ENCODE measurements at places on chromosomes 4 and X.

GRCh38 chrX:9316096-9316495, 148.8 kb upstream of the TBL1X start:
- DNase-seq, result no peak

DNA sequence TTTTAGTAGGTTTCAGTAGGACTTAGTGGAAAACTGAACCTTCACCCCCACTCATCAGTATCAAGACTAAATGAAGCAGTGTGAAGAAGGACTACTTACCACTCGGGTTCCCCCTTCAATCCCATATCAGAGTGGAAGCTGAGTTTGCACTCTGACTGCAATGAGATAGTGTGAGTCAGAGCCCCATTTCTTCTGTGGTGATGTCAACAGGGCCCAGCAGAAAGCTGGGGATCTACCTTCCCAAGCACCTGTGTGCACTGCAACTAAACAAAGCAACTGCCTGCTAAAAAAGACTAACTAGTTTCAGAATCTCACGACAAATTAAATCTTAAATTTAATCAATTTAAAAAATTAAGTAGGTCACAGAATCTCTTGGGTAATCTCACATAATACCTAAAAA, 1837.0 kb upstream of the PCDH7 start:
- no peak for DNase-seq

DNA sequence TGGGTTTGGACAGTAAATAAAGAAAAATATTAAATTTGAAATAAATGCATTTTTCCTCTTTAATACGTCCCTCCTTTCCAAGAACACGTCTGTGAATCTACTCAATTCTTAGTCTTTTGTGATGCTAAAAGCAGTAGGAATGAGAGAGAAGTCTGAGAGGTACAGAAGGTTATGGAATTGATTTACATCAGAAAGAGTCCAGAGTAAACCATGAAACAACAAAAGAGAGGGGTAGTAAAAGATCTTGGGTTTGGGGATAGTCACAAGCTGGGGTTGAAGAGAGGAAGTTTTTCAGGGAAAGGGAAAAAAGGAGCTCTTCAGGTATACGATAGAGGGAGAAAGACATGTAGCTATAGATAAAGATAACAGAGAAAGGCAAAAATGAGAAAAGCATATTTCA, 215.4 kb downstream of the RAB28 start:
- no peak for DNase-seq

GRCh38 chr4:187370918-187371317, 624.7 kb upstream of the ZFP42 start:
- no peak for DNase-seq

- no peak for DNase-seq
Observed at GRCh38 chr4:126306152-126306869, 991.6 kb downstream of the FAT4 start.

DNA sequence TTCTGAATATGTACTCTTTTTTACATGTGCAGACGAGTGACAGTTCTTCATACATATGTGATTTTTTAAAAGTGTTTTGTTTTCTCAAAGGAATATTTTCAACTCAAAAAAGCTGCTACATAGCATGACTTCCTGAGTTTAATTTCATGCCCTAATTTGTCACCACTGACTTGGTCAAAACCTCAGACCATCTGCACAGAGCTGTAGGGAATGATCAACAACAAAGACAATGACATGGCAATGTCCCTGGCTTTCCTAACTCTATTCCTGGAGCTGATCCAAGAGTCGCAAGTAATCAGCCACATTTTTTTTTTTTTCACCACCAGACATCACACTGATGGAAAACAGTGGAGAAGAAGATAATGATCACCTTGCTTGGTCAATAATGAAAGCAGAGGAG, 97.7 kb downstream of the TMA16 start:
- DNase-seq, result no peak

GRCh38 chr4:107034996-107035818, 906 bp downstream of the DKK2 start:
- DNase-seq, result peak; percentile 41

DNA sequence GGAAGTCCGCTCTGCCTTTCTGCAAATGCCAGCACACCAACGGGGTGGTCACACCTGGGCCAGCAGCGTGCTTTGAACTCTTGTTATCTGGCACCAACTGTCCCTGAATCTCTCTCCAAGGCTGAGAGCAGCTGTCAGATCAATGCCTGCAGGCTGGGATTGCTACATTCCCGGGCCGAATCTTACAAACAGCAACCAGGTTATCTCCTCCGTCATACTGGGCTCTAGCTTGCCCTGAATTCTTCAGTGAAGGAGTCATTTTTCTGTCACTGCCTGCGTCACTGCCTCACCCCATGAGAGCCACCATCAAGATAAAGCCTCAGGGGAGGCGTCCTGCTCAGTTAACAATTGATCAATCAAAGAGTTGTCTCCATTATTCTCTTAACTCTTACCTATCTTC, 329.4 kb upstream of the PPARGC1A start:
- DNase-seq, result no peak

- no peak for DNase-seq
Observed at GRCh38 chr4:25908491-25908901, 5.5 kb upstream of the SMIM20 start.

GRCh38 chr4:120837656-120838055, 84.9 kb downstream of the PRDM5 start:
- DNase-seq, result no peak

DNA sequence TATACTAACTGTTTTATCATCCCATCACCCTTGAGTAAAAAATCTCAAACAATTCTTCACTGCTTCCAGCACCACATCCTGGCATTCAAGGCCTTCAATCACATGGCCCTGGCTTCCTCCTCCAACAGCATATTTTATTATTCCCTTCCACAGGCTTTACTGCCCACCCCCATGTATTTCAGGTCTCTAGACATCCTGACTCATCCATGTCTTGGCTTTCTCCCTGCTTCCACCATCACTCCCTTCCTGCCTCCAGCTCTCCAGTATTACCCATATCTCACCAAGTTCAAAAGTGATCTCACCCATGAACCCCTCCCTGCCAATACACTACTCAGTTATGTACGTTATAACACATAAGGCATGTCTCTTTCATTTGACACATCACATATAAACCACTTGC, 34.7 kb upstream of the PLAC1 start:
- no peak for DNase-seq

- DNase-seq, result peak; percentile 34
Observed at GRCh38 chr4:125681240-125681639, 366.5 kb downstream of the FAT4 start.

GRCh38 chr4:54320826-54321685, 92.0 kb downstream of the PDGFRA start:
- no peak for DNase-seq

DNA sequence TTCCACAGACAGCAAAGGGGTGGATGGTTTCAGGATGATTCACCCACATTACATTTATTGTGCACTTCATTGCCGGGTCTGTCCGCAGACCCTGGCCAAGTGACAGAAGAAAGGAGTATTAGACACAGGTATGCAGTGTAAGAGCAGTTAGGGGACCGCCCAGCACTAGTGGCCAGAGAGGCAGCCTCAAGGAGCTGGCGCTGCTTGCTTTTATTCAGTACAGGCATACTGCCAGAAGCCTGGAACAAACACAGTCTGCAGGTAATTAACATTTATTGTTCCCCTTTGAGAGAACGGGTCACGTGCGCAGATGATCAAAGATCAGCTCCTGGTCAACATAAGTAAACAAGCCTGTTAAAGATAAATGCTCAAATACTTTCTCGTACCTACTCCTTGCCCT, 1639.0 kb upstream of the IGFBP7 start:
- DNase-seq, result no peak

- DNase-seq, result no peak
Observed at GRCh38 chr4:78766650-78767049, 9.5 kb upstream of the BMP2K start.

DNA sequence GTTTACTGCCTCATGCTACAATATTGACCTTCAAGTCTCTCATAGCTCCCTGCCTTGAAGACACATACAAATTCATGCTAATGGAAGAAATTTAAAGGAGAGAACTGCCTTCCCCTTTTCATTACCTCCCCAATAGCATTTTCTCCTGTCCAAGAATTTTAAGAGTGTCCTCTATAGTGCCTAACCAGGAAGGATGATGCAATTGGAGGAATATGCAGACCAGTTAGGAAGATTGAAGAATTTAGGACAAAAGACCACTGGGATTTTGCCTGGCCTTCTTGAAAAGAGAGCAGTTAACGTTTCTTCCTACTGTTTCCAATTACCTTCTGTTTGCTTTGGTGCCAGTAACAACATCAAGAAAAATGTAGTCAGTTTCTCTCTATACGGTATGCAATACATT, 443.9 kb downstream of the INPP4B start:
- DNase-seq, result no peak

GRCh38 chr4:16126714-16127113, 42.9 kb upstream of the PROM1 start:
- DNase-seq, result no peak

- DNase-seq, result peak; percentile 46
Observed at GRCh38 chr4:52550186-52550585, 108.9 kb downstream of the USP46 start.

- DNase-seq, result no peak
Observed at GRCh38 chr4:45368832-45369231, 642.5 kb upstream of the GNPDA2 start.

- DNase-seq, result no peak
Observed at GRCh38 chrX:19744231-19744630, 143.2 kb downstream of the SH3KBP1 start.

DNA sequence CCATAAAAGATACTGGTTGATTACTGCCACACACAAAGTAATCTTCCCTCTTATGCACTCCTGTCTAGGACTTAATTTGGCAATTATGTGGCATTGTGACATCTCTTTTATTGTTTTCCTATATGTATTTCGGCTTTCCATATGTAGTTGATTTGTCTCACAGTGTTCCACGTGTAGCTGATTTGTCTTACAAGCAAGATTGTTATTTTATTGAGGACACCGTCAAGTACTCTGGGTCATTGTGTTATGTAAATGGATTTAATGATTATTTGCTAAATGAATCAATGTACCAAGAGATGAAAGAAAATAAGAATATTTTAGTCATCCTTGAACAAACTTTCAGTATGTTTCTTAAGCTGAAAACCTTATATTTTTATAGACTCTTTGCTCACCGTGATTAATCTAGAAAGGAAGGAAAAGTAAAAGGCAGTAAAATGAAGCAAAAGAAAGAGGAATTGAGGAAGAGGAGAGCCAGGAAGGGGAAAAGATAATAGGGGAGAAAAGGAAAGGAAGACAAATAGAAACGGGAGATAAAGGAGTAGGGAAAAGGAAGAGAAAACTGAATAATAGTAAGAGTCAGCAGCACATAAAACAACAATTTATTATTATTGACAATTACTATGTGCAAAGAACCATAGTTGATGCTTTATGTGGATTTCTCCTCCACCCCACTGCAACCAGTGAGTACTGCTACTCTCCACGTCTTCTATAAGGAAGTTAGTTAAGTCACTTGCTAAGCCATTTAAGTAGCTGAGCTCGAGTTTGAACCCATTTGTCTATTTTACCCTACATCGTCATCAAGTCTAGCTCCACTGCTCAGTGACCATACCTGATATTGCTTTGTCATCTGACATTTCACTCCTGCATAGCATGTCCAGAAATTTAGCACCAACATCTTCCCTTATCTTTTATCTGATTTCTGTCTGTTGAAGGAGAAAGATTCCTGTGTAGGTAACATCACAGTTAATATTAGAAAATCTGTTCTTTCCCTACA, 336.5 kb downstream of the BMPR1B start:
- DNase-seq, result no peak

GRCh38 chr4:156933633-156934258, 37.9 kb downstream of the PDGFC start:
- DNase-seq, result no peak

DNA sequence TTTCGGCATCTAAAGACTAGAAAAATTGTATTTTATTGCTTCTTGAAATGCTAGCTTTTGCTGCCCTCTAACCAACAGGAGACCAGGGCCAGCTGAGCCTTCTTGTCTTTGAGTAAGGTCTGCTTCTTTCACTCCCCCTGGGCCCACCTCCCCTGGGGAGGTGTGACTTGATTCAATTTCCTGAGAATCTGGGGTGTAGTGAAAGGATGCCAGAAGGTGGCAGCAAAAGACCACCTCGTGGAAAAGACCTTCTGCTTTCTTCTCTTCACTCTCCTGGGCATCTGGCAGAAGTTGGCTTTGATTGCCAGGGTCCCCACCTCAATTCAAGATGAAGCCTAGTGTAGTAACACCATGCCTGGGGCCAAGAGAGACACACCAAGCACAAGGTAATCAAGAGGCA, 96.5 kb upstream of the MAOA start:
- peak; percentile 41 for DNase-seq

- peak; percentile 23 for DNase-seq
Observed at GRCh38 chr4:151688003-151688784, 72.6 kb downstream of the GATB start.

DNA sequence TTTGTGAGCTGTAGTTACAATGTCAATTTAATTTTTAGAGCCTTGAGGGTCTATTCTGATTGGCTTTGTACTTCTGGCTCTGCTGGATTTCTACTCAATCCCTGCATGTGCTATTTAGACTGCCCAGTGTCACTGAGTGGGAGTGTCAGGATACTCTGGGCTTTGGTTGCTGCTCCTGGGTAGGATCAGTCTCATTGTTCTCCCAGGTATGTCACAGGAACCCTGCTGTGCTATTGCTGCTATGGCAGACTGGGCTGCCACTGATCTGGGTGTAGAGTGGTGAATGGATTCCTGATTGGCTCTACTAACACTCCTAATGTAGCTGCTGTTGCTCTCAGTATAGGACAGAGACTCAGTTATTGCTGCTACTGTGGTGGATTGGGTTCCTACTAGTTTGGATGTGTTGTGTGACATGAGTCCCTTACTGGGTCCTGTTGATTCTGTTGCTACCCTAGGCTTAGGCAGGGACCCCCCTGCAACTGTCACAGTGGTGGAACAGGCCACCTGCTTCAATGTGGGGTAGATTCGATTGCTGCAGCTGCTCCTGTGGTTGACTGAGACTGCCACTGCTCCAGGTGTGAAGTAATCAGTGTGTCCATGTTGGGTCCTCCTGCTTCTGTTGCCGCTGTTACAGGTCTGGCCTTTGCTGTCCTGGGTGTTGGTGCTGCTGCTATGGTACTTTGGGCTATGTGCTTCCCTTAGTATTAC, 707.8 kb upstream of the AMOT start:
- peak; percentile 37 for DNase-seq

- DNase-seq, result no peak
Observed at GRCh38 chr4:37867102-37867501, 23.8 kb upstream of the TBC1D1 start.

GRCh38 chrX:43530837-43531236, 125.3 kb upstream of the MAOA start:
- DNase-seq, result no peak

GRCh38 chr4:81040012-81040659, 9.6 kb downstream of the BMP3 start:
- DNase-seq, result peak; percentile 29
